ENCODE measurements at places on chromosomes 2 and 18.

GRCh38 chr18:9869715-9870430 lies 15.9 kb upstream of the TXNDC2 start:
- no peak for DNase-seq

DNA sequence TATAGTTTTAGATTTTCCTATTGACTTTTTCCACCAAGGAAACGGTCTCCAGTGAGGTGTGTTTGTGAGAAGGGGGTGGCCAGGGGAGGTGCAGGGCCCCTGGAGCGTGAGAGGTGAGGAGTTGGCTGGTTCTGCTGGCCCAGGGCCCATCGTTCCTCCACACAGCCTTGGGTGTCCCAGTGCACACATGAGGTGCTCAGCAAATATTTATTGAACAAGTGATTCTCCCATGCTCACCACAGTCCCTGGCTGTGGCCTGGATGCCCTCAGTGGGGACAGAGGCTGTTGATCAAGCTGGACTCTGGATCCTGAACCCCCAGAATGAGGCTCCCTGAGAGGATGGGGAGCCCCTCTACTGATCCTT lies 5.0 kb downstream of the HAAO start:
- DNase-seq: no peak

GRCh38 chr18:11096839-11097750 lies 52.3 kb downstream of the PIEZO2 start:
- DNase-seq: no peak

- DNase-seq: no peak
Observed at GRCh38 chr2:158825021-158825420, 29.9 kb downstream of the DAPL1 start.

- DNase-seq: no peak
Observed at GRCh38 chr18:61154866-61155265, 178.4 kb upstream of the CDH20 start.
